ENCODE measurements at places on chromosomes 1 and 21.

DNA sequence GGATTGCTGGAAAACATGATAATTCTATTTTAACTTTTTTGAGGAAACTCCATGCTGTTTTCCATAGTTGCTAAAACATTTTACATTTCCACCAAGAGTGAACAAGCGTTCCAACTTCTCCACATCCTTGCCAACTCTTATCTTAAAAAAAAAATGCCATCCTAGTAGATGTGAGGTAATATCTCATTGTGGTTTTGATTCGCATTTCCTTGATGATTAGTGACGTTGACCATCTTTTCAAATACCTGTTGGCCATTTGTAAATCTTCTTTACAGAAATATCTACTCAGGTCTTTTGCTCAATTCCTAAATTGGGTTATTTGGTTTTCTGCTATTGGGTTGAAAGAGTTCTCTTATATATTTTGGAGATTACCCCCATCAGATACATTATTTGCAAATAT, 77.4 kb upstream of the CLDN14 start:
- DNase-seq, result no peak

- DNase-seq, result no peak
Observed at GRCh38 chr21:35358008-35358407, 308.9 kb upstream of the RUNX1 start.

GRCh38 chr1:152225678-152226077, 1.7 kb upstream of the HRNR start:
- no peak for DNase-seq

GRCh38 chr1:115277276-115277675, 60.8 kb downstream of the NGF start:
- peak; percentile 97 for DNase-seq

GRCh38 chr1:29417971-29418370, 181.6 kb downstream of the PTPRU start:
- no peak for DNase-seq
